ENCODE measurements at places on chromosomes 13 and 19. TPM values are rescaled to one million over a fixed set of nuclear protein-coding genes. Genes with fewer than 3 reads are reported as not detected.

Gene DAND5
- total RNA-seq, result not detected

Gene KLK8
- total RNA-seq, result not detected

Gene ZNF813
- 5.6 TPM for total RNA-seq

Gene FLT3LG
- 71.5 TPM for total RNA-seq

Gene INAFM1
- 7.3 TPM for total RNA-seq

Data from CD8-positive, alpha-beta memory T cell (primary cell).